ENCODE measurements at places on chromosomes 11 and 22.

- peak; percentile 41 for DNase-seq
These were observed 73.3 kb upstream of the ZBED5 start for GRCh38 chr11:10930972-10931760.

DNA sequence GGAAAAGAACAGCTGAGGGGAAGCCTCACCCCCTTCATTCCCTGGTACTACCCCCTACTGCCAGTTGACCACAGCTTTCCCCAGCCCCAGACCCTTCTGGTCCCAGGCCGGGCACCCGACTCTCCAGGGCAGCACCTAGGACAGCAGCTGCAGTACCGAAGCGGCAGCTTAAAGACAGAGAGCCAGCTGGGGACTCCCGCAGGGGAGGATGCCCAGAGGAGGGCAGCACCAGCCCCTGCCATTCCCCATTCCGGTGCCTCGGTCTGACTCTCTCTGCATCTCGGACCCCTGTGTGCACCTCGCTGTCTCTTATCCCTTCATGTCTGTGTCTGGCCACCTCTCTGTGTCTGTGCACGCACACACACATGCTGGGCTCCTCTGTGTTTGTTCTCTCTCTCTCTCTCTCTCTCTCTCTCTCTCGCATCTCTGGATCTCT lies 9.4 kb downstream of the IGSF9B start:
- DNase-seq = no peak

DNA sequence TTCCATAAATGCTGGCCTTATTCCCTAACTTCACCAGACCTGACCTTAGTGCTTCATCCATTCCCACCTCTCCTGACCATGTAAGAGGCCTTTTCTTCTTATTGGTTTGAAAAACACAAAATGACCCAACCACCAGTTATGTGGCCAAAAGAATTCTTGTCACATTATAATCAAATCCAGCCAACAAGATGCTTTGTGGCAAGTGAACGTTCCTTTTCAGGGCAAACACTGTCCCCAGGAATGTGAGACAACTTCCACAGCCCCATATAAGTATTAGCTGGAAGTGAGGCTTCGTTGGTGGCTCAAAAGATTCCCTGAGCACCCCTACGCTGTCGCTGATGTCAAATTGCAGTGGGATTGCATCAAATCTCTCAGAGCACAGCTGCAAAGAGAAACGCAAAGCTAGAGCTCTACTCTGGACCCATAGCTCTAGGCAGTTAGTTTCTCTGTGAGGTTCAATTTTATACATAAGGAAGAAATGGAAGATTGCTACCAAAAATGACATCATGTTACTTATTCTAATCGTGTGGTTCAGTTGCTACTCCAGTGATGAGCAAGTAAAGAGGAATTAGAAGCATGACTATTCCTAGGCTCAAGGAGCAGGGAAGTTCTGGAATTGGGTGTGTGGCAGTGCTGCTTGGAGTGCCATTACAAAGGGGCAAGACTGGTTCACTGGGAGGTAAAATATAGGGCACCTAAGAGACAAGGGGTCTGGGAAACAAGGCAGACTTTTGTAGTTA lies 26.1 kb downstream of the GLYATL1 start:
- no peak for DNase-seq

DNA sequence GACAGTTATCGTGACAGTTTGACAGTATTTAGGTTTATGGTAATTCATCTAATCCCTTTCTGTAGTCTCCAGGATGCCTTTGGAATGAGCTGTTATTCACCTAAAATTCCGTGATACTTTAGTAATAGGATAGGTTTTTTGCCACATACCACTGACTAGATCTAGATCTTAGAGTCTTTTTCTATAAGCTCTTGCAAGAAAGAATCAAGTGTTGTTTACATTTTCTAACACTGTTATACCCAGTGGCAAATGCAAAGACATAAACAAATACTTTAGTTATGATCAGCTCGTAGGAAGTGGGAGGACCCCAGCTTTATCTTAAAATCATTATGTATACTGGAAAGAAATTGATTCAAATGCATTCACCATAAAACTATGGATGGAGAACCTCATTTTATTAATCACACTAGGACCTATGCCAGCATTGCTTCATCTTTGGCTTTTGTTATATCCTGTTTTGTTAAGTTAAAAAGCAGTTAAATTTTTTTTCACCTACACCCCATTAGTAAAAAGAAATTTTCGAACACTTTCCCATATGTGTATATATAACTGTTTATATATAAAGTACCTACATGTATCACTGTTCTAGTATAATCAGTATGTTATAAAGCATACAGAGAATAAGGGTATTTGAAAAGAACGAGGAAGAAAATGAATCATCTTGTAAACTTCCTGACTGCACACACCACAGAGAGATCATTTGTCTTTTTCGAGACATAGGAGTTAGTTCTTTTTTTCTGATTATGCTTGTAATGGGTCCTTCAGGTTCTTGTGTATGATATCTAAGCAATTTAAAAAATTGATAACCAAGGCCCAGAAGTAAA lies 60.9 kb downstream of the PDHX start:
- no peak for DNase-seq

DNA sequence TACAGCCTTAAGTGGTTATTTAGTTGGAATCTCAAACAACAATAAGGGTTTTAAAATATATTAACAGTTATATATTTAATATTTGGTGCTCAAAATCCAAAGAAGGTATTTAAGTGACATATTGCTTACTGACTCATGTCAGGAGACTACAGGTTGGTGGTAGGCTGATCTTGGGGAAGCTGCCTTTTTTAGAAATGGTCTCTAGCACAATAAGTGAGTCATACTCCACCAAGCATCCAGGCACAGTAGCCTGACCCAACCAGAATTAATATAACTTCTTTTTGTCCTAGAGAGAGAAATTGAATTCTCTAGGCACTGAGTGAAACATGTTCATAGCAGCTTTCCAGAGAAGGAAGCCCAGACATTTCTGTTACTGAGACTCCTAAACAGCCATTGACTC lies 868.5 kb upstream of the TENM4 start:
- DNase-seq = no peak

GRCh38 chr11:35307221-35307621 lies 112.1 kb downstream of the SLC1A2 start:
- peak; percentile 36 for DNase-seq

- DNase-seq = no peak
These were observed 394 bp downstream of the CHRM4 start for GRCh38 chr11:46391186-46391577.

DNA sequence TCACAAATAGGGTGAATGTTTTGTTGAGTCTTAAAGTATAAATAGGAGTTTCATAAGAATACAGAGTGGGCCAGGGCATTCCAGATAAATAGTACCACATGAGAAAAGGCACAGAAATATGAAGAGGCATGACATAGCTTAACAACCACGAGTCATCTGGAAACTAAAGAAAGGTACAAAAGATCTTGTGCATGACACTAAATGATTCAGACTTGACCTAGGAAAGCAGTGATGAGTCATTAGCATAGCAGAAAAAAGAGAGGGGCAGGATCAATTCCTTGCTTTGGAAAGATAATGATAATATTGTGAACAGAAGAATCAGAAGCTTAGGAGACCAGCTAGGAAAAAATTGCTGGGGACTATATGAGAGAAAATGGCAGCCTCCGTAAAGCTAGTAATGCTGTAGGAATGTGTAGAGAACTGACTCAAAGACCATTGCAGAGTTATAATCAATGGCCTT lies 47.6 kb upstream of the FIBIN start:
- no peak for DNase-seq

DNA sequence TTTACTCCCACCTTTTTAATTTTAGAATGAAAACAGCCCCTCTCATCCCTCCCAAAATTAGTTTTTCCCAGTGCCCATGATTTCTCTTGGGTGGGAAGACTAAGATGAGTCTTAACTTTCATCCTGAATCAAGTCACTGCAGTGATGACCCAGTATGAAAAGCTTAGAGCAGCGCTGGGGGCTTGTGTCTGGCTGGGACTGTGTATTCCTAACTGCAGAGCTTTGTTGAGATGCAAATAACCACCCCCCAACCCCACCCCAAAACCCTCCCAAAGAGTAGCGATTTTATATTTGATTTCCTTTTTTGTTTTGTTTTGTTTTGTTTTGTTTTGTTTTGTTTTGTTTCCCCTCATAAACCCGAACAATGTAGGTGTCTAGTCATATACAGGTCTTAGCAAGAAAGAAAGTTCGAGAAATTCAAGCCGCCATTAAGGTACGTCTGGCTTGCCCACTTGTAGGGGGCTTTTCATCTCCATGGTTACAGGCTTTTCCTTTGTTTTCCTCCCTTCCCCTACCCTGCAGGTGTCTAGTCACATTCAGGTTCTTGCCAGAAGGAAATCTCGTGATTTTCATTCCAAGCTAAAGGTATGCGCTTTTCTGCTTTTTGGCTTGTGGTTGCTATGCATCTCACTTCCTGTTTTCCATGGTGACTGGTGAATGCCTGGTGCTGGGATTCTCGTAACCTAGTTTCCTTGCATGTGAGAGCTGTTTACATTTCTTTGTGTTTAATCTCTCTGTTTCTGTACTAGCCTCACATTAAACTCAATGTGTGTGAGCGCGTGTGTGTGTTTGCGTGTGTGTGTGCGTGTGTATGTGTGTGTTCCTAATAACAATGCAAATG lies 144.6 kb upstream of the RASSF10 start:
- no peak for DNase-seq

Data from gastrocnemius medialis (tissue), 4 donors.